ENCODE measurements at places on chromosomes 7 and 10.

DNA sequence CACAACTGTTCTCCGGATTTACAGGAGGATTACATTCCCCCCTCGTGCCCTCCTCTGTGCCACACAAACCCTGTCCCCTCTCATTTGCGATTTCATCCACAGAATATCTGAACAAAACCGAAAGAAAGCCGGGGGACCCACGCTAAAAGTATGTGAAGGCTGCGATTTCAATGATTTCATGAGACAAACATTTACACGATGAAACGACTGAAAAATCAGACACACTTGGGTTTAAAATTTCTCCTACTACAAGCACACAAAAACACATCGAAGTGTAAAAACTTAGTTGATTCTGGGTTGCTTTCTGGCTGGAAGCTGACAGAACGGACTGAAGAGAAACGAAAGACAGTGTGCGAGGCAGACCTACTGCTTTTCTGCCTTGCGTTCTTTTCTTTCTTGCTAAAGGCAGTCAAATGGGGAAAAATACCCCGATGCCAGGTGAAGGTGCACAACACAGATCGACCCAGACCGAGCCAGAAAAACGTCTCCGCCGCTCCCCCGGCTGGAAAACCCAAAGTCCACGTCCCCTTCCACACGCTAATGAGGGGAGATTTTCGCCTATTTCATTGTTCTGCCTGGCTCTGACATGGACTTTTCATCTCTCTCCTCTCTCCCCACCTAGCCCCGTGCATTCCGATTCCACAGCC lies 1.2 kb downstream of the HIPK2 start:
- DNase-seq: no peak

DNA sequence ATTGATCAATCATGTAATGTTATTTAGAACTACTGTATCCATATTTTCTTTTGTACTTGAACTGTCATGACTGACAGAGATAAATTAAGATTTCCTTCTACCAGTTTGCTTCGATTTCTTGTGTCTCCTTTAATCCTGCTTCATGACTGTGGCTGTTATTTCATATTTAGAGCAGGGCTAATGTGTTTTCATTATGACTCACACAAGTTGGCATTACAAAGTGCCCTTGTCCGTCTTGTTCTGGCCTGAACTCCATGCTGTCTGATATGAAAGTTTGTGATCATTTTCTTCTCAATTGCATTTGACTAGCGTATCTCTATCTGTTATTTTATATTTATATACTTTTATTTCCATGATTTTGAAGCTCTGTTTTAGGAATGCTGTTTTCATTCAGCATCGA lies 344.1 kb upstream of the PRKCQ start:
- DNase-seq: no peak

DNA sequence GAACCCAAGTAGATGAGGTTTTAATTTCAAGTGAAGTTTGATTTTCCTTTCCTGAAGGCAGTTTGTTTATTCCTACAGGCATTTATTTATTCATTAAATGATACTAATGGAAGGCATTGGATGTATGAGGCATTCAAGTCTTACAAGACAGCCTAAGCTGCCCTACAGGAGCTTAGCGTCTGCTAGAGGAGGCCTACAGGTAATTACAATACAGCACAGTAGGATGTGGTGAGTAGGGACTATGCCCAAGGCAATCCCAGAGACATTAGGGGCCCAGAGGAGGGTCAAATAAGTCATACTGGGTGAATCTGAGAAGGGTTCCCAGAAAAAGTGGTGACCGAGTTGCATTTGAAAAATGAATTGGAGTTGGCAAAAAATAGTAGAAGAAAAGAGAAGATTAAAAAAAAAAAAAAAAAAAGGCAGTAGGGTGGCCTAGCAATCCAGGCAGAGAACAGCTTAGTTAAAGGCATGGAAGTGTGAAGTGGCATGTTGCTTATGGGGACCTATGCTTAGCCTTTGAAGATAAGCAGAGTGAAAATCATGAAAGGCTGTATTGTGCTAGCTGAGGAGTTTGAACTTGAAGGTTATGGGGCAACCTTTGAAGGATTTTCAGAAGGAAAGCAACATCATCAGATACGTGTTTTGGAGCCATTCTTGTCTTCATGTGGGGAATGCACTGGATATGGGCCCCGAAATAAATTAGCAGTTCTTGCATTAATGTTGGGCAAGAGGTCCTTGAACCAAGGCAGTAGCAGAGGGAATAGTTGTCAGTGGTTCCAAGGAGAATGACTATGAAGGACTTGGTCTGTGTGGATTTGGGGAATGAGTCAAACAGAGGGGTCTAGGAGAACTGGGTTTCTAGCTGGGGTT lies 65.5 kb downstream of the SNX10 start:
- no peak for DNase-seq

- no peak for DNase-seq
These were observed 152.4 kb upstream of the LAMB4 start for GRCh38 chr7:108282427-108282996.

DNA sequence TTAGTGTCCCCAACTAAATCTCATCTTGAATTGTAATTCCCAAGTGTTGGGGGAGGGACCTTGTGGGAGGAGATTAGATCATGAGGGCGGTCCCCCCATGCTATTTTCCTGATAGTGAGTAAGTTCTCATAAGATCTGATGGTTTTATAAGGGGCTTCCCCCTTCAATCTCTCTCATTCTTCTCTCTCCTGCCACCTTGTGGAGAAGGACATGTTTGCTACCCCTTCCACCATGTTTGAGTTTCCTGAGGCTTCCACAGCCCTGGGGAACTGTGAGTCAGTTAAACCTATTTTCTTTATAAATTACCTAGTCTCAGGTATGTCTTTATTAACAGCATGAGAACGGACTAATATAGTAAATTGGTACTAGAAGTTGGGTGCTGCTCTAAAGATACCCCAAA lies 365.6 kb downstream of the ANKRD7 start:
- no peak for DNase-seq

DNA sequence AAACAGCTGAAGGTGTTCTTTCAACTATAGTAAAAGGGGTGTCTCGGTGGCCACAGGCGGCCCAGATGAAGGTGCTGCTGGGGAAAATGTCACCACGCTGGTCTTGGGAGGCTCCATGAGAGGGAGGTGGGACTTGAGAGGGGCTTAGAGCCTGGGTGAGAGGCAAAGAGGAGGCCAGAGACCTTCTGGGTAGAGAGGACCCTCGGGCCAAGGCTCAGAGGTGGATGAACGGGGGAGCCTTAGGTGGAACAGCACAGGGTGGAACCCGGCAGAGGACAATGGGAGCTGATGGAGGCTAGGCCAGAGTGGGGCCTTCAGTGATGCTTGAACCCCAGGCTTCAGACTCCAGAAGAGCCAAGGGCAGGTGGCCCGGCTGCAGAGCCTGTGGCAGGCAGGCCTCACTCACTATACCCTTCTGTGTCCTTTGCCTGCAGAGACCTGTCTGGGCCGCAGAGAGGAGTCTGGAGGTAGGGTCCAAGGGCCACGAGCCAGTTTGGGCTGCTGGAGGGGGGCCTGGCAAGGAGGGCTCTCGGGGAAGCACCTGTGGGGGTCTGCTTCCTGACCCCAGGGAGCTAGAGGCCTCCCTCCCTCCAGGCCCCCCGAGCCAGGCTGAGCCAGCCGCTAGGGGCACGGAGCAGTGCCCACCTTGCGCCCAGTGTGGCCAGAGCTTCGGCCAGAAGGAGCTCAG lies 32.1 kb downstream of the ZNF783 start:
- no peak for DNase-seq

DNA sequence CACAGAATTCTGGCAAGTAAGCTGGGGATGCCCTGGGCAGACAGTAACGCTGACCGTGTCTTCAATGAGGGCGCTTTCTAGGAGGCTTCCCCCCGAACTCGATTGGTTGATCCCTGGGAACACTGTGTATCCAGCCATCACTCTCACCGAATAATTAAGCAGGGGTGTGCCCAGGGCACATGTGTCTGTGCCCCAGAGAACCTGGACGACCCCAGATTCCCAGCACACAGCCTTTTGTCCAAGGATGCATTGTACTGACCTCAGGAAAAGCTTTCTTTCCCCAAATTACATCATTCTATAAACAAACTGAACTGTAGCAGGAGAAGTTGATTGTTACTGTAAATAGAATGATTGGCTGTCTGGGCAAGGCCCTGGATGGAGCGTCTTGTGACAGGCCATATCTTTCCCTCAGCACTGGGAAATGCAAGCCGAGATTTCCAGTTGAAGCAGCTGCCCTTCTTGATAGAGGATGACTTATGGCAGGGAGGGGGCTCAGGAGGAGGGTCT lies 6.6 kb upstream of the DEPP1 start:
- DNase-seq: no peak

DNA sequence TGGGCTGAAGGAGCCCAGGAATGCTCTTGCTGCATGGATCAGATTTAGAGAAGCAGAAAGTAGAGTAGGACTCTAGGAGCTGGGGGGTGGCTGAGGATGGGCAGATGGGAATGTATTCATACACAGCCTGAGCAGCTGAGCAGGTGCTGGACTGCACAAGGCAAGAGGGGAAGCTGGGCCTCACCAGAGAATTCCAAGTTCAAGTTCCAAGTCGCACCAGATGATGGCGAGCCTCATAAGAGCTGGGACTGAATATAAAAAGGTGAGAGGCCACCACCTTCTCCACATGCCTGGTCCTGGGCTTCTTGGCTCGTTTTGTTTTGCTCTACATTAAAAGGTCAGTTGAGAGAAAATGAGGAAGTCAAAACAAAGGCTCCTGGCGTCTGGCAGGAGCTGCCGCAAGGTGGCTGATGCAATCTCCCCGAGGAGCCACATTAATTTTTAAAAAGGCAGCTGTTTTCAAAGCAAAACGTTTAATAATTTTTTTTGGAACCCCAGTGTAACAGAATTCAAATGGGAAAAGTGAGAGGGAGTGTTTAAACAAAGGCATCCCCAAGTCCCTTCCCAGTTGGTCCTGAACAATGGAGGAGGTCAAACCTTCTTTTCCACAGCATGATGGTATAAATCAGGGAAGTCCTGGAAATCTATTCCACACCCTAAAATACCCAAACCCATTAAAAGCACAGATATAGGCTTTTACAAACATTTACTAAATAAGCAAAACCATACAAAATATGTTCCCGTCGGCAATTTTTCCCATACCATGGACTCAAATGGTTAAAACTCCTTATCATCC lies 9.5 kb downstream of the CYREN start:
- DNase-seq: no peak

GRCh38 chr10:7388602-7389001 lies 22.2 kb downstream of the SFMBT2 start:
- no peak for DNase-seq

DNA sequence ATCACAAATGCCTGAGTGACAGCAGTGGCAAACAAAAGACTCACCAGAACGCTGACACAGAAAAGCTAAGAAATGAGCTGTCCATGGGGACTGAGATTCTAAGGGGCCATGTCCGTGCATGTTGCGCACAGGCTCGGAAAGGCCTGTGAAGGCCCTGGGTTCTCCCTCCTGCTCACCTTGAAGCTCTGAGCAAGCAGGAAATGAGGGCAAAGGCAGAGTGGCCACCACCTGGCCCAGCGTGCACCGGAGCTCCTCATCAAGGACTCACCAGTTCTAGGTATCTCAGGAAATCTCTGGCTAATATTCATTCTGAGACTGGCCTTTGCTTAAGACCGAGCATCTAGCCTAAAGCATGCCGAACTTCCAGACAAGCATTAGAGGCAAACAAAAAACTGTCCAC lies 52.7 kb downstream of the MAD1L1 start:
- no peak for DNase-seq

GRCh38 chr7:31815796-31816195 lies 128.8 kb downstream of the PPP1R17 start:
- DNase-seq: no peak

DNA sequence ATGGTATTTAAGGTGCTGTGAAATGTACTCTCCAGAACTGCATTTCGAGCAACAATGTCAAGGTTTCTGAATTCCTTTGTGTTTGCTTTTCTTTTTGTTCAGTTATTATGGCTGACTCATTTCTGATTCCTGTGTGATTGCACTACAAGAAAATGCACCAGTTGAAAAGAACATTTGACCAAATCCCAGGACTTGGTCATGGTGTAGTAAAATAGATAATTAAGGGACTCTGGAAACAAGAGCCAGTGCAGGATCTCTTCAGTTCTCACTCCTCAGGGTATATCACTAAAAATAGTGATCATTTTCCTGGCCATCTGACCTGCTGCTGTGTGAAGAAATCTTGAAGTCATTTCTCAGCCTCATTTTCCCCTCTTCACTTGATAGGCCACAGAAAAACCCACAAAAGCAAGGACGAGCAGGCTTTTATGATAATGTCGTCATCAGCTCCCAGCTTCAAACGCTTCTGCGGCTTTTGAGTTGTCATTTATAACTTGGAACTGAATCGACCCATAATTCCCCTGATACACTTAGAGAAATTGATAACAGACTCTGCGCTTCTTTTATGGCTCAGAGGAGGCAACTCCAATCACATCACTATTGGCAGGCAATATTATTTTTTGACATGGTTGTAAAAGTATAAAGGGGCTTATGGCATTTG lies 274.7 kb downstream of the HDAC9 start:
- DNase-seq: no peak

GRCh38 chr7:127447326-127447945 lies 54.9 kb upstream of the ZNF800 start:
- no peak for DNase-seq

- peak; percentile 9 for DNase-seq
These were observed 726 bp upstream of the HOXA9 start for GRCh38 chr7:27165996-27166530.

DNA sequence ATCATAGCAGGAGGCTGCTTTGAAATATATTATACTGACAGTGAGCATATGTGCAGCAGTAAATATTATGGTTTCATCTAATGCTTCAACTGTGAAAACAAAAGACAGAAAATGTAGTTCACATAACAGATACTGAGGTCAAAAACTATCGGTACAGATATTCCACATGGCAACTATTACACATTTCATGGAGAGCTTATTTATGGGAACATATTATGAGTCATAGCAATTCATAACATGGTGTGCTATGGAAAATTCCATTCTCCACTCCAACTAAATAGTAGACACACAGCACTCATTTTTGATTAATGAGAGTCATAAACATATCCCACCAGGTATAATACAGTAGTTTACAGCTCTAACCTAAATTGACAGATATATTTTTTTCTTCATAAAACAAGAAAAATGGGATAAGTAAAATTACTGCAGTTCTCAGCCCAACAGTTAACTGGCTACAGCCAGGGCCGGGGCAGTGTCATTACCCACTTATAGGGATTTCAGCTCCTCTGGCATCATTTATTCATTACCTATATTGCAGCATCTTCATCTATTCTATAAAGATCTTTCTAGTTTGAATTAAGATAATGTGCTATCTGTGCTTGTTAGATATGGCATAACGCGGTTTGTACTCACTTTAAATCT lies 475.6 kb upstream of the KLF6 start:
- DNase-seq: no peak

- no peak for DNase-seq
These were observed 678.9 kb upstream of the TEX47 start for GRCh38 chr7:89474456-89474855.

GRCh38 chr7:2665359-2665791 lies 22.6 kb upstream of the AMZ1 start:
- DNase-seq: no peak

Data from left ventricle myocardium inferior (tissue), 1 donor.